ENCODE measurements at places on chromosomes 3 and 15.

GRCh38 chr3:77203851-77204250 is 164.0 kb downstream of the ROBO2 start:
- no peak for DNase-seq

- DNase-seq = no peak
These were observed 532 bp downstream of the B4GALT4 start for GRCh38 chr3:119240101-119240590.

GRCh38 chr15:89177633-89178306 is 43.6 kb downstream of the RLBP1 start:
- no peak for DNase-seq

DNA sequence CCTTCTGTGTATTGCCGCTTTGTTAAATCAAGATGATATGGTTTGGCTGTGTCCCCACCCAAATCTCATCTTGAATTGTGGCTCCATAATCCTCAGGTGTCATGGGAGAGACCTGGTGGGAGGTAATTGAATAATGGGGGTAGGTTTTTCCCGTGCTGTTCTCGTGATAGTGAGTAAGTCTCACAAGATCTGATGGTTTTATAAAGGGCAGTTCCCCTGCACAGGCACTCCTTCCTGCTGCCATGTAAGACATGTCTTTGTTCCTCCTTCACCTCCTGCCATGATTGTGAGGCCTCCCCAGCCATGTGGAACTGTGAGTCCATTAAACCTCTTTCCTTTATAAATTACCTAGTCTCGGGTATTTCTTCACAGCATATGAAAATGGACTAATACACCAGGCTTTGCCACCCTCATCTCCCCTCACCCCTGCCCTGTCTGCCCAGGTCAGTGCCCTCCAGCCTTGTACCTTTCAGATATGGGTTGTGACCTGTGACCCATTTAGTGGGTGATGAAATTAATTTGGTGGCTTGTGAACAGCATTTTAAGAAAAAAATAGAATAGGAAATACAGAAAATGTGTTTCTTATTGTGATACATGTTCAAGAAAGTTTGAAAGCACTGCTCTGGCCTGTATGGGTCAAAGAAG is 56.1 kb upstream of the MCF2L2 start:
- DNase-seq = no peak

- DNase-seq = no peak
These were observed 288.5 kb downstream of the VGLL3 start for GRCh38 chr3:86702381-86702958.

DNA sequence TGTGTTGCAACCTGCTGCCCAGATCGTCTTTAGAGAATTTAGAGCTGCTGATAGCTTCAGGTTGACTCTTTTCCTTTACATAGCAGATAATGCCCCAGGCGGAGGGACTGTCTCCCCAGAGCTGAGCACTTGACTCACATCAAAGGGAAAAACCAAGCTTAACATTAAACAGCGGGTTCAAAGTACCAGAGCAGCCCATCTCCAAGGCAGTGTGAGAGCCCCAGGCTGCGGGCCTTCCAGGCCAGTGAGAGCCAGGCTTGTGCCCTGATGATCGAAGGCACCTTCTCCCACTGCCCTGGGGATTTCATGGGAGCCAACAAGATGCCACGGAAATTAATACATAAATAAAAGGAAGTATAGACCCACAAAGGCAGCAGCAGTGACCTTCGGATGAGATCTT is 275.6 kb downstream of the XXYLT1 start:
- no peak for DNase-seq

GRCh38 chr3:97816811-97817210 is 5.0 kb upstream of the CRYBG3 start:
- DNase-seq = no peak

GRCh38 chr3:55169608-55170072 is 241.8 kb upstream of the LRTM1 start:
- DNase-seq = no peak

GRCh38 chr15:64151727-64152506 is at the start of gene SNX22:
TSS of gene SNX22 (plus strand) at chr15:64151731. CDS start at chr15:64151776, 45 bp downstream.
- peak; percentile 11 for DNase-seq

DNA sequence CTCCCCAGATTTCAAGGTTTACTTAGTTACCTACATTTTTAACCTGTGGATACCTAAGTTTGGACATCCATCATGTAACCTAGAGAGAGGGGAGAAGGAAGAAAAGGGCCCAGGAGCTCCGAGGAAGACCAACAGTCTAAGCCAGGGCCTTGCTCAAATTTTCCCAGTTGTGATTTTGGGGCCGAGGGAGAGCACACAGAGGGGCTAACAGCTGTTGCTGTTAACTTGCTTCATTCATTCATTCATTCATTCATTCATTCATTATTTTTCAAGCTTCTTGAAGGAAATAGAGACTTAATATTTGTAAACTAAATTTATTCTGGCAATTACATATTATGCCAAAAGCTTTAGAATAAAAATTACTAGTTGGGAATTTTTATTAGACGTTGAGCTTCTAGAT is 22.9 kb downstream of the SYNM start:
- DNase-seq = no peak

DNA sequence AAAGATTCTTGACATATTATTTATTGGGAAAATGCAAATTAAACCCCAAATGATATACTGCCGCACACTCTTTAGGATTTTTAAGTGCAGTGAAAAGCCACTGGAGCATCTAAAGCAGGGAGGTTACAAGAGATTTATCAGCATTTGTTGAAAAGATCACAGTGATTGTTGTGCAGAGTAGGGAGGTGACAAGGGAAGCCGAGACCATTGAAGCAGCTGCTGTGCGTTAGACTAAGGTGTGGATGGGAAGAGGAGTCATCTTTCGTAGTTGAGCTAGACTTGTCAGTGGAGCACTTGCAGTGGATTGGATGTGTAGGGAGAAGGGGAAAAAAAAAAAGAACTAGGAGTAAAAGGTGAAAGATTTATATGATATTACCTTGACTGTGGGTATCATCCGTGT is 854.6 kb downstream of the NTRK3 start:
- DNase-seq = no peak

All from activated naive CD4-positive, alpha-beta T cell (primary cell).